ENCODE measurements at places on chromosomes 1 and 21.

GRCh38 chr1:211326140-211326527, 499 bp upstream of the TRAF5 start:
- no peak for DNase-seq

DNA sequence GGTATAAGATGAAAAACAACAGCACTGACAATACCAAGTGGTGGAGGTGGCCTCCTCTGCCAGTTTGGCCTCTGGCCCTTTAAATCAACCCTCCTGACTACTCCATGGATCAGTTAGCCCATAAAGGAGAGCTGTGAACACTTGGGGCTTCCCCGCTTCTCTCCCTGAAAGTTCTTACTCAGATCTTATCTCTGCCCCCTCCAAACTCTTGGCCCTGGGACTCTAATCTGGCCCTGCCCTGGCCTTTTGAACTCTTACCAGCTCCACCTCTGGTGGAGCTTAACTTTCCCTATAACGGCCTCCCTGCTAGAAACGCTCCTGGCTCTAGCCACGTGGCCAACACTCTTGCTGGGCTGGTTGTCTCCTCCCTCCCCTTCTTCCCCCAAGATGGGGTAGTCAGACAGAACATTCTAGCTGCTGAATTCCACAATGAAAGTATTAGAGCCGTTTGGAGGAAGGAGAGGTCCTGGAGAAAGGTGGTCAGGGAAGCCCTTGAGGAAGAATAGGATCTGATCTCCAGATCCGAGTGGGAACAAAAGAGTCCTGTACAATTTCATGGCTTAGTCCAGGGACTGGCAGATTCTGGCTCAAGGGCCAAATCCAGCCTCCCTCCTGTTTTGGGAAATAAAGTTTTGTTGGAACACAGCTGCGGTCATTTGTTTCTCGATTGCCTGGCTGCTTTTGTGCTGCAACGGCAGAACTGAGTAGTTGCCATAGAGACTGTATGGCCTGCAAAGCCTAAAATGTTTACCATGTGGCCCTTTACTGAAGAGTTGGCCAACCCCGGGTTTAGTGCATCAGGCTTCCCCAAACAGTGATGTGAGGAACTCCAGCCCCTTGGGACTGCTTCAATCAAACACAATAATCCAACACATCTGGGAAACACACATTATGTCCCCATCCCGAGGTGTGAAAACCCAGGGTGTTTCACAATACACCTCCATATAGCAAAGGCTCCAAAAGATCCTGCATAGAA, 9.5 kb upstream of the PIGR start:
- peak; percentile 63 for DNase-seq

GRCh38 chr1:219434285-219434922, 178.5 kb downstream of the ZC3H11B start:
- DNase-seq, result no peak

- no peak for DNase-seq
Measured at GRCh38 chr1:12153181-12153785, 13.5 kb upstream of the TNFRSF1B start.
